H7 (cell line): ENCODE measurements at places on chromosomes 13 and 19. TPM values are rescaled to one million over a fixed set of nuclear protein-coding genes. Genes with fewer than 3 reads are reported as not detected.
A peak's percentile ranks its signal among the peaks of the same experiment; 100 is the strongest.

DNA sequence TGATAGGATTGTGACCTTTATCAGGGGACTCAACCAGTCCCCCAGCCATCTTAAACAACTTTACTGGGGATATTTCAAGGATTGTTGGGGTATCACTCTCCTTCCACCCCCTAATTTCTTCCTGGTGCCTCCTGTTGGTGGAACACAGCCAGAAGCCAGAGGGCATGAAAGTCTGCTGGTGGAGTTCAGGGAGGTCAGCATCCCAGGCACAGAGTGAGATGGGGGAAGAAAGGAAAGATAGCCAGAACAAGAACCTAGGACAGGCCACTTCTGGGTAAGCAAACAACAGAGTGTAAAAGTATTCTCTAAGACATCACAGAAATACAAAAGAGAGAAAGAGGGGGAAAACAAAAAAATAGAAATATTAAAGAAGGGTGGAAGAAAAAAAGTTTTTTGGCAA is 101.8 kb downstream of the SPRY2 start:
- no peak for DNase-seq

GRCh38 chr13:55566334-55566733 is 1574.4 kb upstream of the PRR20A start:
- no peak for DNase-seq

GRCh38 chr19:51739466-51740213 is 12.0 kb downstream of the FPR1 start:
- no peak for DNase-seq

Gene PDE4C
- total RNA-seq: 0.52 and 1.4 TPM in 2 replicates

DNA sequence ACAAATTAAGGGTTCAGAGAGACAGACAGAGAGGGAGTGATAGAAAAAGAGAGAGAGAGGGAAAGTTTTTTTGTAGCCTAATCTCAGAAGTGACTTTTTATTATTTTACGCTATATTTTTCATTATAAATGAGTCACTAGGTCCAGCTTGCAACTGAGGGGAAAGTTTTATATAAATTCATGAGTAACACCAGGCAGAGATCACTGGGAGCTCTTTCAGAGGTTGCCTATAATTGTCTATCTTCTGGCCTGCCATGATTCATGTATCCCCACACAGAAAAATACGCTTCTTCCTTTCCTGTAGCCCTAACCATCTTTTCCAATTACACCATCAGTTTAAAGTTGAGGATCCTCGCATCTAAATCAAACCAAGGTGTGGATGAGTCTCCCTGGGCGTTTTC is 467.9 kb downstream of the SLITRK1 start:
- DNase-seq: no peak

GRCh38 chr19:33443638-33444561 is 70.4 kb downstream of the CEBPG start:
- no peak for DNase-seq

GRCh38 chr19:11296264-11296663 is 304 bp downstream of the TSPAN16 start:
- no peak for DNase-seq

- no peak for DNase-seq
Measured at GRCh38 chr13:95656386-95657015, 12.0 kb upstream of the DZIP1 start.

GRCh38 chr13:73107970-73108369 is 49.2 kb downstream of the KLF5 start:
- DNase-seq: no peak

DNA sequence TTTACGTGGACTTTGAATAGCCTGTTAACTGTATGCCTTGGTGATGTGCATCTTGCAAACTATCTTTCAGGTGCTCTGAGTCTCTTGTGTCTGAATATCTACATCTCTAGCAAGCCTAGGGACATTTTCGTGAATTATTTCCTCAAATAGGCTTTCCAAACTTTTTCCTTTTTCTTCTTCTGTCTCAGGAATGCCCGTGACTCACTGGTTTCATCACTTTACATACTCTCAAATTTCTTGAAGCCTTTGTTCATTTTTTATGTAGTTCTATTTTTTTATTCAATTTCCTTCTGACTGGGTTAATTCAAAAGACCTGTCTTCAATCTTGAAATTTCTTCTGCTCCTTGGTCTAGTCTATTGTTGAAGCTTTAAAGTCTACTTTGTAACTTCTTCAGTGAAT is 332.2 kb downstream of the OXGR1 start:
- DNase-seq: no peak

Gene LTBP4
- total RNA-seq: 54.6 and 83.1 TPM in 2 replicates

DNA sequence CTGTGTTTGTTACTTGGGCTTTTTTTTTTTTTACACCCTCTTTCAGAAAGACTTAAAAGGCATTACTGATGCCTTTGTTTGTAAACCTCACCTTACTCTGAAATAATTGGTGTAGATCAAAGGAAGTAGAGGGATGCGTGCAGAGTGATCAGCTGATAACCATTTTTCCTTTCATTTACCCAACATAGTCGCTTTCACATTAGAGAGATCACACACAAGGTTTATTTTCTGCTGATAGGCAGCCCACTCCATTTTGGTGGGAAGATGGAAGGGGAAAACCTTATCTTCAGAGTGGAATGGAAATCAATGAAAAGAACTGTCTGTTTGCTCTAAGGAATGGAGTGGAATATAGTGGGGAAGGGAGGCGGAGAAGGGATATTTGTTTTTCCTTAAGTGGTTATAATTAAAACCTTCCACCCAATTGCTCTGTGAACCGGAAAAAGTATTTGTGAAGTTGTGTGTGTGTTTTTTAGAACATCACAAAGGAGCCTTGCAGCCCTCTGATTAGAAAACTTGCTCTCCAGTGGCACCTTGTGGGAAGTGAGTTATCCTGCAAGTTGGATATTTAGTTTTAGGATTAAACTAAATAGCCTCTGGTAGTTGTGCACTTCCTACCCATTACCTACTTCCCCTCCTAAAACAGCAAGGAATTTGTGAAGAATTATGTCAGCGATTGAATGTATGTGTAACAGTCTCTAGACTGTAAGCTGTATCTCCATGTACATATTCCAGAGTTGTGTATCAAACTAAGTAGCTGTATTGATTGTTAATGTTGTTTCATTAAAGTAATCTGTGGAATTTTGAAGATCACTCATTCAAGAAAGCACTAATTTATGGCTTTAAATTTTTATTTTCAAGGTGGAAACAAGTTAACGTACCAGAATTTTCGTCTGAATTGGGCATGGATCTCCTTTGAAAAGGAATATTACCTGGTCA is 76.8 kb downstream of the FREM2 start:
- DNase-seq: peak; percentile 37

DNA sequence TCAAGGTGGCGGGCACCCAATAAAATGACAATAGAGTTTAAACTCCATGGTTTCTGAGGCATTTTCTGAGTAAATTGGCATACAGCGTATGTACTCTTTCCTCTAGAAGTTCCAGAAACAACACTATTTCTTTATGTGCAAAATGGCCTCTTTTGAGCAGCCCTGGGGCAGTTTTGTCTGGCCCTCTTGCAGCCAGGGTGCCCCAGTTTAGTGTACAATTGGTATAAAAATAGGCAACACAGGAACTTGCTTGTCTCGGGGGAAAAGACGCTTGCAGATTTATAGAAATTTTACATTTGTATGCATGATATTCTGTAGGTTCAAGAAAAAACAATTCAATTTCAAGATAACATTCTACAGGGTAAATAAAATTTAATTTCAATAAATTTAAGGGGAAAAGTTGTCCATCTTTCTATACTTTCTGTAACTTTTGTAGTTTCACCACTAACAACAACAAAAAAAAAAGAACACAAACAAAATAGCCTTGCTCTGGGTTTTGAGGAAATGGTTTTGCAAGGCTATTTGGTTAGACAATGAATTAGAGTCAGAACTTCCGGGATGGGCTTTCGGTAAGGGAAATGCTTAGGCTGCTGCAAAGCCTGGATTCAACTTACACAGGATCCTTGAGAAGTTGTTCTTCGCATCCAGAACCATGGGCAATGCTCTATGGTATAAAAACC is 45.3 kb downstream of the LRCH1 start:
- DNase-seq: no peak

Gene KASH5
- total RNA-seq: 0.21 and 0.26 TPM in 2 replicates

Gene RASIP1
- total RNA-seq: 4.5 and 4.6 TPM in 2 replicates

DNA sequence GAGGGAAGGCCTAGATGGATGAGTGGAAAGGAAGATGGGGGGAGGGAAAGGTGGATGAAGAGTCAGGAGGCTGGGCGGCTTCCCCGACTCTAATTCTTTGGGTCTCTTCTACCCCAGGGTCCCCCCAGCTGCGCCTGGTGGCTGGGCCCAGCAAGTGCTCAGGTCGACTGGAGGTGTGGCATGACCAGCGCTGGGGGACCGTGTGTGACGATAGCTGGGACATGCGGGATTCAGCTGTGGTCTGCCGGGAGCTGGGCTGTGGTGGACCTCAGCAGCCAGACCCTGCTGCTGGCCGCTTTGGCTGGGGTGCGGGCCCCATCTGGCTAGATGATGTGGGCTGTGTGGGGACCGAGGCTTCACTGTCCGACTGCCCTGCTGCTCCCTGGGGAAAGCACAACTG is 9.5 kb downstream of the SSC5D start:
- DNase-seq: peak; percentile 34

- DNase-seq: peak; percentile 76
Measured at GRCh38 chr13:36297366-36298338, at the start of gene CCDC169. Gene CCDC169, minus strand, starts transcription at chr13:36297814. Its CDS starts 95 bp downstream, at chr13:36297719.

GRCh38 chr13:100493418-100493817 is 95.2 kb downstream of the GGACT start:
- DNase-seq: no peak

Gene ZNF543
- 12.7 and 16.4 TPM in 2 replicates for total RNA-seq

- DNase-seq: no peak
Measured at GRCh38 chr19:13085666-13086065, 17.0 kb downstream of the LYL1 start.

GRCh38 chr13:22717036-22717435 is 463.7 kb upstream of the SGCG start:
- peak; percentile 24 for DNase-seq

Gene SAMD4B
- 113 and 122 TPM in 2 replicates for total RNA-seq

GRCh38 chr19:28936001-28936400 is 276.9 kb downstream of the UQCRFS1 start:
- DNase-seq: no peak

- DNase-seq: no peak
Measured at GRCh38 chr13:45860240-45860639, 8.7 kb upstream of the SIAH3 start.

Gene TEX26
- total RNA-seq: not detected in 2 replicates

GRCh38 chr13:111855191-111855590 is 211.8 kb upstream of the SOX1 start:
- DNase-seq: no peak
